Activated CD4-positive, alpha-beta memory T cell treated with anti-CD3 and anti-CD28 coated beads, Interleukin-2, amount 10 ng/mL, durations not matched to agents 7 days and 5 days (primary cell): ENCODE measurements at places on chromosomes 16 and 17. TPM values are rescaled to one million over a fixed set of nuclear protein-coding genes. Genes with fewer than 3 reads are reported as not detected.

DNA sequence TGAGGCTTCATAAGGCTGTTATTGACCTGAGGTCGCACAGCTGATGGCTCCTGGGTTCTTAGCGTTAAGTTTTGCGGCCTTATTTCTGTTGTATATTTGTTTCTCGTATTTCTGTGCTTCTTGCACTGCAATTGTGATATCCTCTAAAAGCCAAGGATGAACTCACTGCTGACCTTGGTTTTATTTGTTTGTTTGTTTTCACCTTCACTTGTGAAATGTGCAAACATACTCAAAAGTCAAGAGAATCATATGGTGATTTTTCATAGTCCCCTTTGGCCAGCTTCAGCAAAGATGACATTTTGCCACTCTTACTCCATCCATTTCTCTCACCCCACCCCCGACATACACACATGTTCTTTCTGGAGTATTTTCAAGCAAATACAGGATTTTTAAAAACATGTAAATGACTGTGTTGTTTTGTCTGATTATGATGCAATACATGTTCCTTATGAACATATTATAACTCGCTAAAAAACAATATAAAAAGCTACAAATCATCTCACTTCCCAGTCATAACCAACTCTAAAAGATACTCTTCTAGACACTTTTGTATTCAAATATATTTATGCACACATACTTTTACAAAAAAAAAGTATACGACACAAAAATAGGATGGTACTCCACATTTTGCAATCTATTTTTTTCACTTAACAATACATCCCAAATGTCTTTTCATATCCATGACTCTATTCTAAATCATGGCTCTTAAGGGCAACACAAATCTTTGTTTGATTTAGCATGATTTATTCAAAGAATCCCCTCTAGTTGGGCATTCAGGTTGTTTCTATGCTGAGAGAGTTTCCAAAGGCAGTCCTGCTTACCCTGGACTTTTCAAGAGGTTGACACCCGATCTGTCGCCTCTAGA lies 5.7 kb upstream of the ZCCHC14 start:
- DNase-seq, result no peak

GRCh38 chr16:3004319-3004718 lies 8.4 kb upstream of the CLDN9 start:
- no peak for DNase-seq

The UNC119 gene
- 46.2 TPM for total RNA-seq

The CEMP1 gene
- not detected for total RNA-seq

GRCh38 chr17:6233856-6234255 lies 163.7 kb downstream of the WSCD1 start:
- no peak for DNase-seq

DNA sequence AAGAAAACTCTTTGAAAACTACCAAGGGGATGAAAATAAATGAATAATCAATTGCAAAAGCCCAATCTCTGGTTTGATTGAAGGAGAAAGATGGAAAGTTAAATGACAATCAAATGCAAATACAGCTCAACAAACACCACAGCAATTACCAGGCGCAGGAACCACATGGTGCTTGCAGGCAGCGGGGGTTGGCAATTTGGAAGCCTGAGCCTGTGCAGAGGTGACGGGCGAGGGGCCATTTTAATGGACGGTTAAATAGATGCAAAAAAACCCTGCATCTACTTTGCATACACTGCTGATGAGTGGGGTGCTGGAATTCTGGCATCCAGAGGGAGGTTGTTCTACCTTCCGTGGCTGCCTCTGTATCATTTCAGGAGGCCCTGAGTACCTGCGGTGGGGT lies 4.8 kb upstream of the SEZ6 start:
- DNase-seq, result no peak

DNA sequence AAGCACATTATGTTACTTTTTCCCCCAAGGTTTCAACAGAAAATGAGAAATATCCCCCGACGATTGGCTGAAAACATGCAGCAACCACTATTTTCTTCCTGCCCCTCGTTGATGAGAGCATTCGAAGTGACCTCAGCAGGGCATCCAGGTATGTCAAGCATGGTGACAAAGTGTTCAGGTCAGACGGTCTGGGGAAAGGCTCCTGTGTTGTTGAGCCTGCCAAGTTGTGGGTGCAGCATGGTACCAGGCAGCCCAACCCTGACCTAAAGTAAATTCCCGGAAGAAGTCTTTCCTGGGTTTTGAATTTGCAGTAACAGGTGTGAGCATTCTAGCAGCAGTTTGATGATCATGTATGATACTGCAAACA lies 51.7 kb upstream of the SEC14L1 start:
- no peak for DNase-seq

The ANTKMT gene
- 8.4 TPM for total RNA-seq

DNA sequence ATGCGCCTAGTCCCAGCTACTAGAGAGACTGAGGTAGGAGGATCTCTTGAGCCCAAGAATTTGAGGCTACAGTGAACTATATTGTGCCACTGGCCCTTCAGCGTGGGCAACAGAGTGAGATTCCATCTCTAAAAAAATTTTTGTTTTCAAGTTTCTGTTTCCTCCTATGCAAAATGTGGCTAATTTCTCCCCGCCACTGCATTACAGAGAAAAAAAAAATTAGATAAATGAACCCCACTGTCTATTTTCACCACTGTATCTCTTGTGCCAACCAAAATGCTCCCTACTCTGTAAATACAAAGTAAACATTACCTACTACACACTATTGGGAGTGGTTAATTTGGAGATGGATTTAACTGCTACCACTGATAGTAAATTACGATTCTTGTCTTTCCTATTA lies 2.0 kb downstream of the MARF1 start:
- DNase-seq, result no peak

The KATNB1 gene
- total RNA-seq, result 33.3 TPM

GRCh38 chr17:14547556-14547955 lies 246.7 kb downstream of the HS3ST3B1 start:
- DNase-seq, result no peak

DNA sequence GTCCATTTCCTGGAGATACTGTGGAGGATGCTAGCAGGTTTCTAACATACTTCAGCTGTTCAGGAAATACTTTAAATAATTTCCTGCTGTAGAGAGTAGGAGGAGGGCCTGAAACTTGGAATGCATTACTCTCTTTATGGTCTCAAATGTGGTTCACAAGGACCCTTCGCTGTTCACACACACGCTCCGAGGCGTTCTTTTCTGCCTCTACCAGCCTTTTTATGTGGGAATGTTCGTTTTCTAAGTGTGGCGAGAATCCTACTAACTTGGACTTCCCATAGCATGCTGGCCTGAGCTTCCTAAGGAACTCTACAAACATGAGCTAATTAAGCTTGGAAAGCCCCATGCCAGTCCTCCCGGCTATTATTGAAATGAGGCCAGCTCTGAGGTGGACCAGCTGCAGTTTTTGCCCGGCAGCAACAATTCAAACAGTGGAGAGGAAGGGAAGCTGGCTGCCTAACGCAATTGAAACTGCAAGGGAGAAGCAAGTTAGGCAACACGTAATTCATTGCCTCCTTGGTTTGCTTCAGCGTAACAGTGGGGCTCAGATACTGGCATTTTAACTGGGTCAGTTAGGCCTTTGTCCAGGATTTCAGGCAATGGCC lies 18.9 kb downstream of the KPNA2 start:
- DNase-seq, result no peak

The PARD6A gene
- total RNA-seq, result 12.2 TPM

- no peak for DNase-seq
Measured at GRCh38 chr16:77033516-77033915, 157.5 kb upstream of the MON1B start.

DNA sequence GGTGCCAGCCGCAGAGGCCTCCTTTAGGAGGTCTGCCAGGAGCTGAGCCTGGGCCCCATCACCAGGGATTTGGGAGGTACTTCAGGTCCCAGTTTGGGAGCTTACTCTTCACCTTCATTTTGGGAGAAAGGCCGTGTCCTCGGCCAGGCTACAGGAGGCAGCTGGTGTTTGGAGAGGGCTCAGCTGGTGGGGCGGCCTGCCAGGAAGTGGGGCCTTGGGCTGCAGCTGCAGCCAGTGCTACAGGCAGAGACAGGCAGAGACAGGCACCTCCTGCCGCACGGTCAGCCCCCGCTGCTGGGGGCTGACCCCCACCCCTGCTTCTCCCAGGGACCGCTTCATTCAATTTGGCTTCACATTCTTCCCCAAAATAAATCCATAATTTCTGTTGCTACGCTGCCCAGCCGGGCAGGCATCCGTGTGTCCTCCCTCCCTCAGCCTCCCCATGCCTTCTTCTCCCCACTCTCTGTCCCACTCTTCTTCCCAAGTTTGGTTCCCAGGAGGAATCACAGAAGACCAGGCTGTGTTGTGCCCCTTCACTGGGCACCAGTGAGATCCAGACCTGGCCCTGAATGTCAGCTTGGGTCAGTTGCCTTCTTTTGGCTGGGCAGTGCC lies 6.1 kb downstream of the TMEM235 start:
- DNase-seq, result no peak

The CDH8 gene
- not detected for total RNA-seq

DNA sequence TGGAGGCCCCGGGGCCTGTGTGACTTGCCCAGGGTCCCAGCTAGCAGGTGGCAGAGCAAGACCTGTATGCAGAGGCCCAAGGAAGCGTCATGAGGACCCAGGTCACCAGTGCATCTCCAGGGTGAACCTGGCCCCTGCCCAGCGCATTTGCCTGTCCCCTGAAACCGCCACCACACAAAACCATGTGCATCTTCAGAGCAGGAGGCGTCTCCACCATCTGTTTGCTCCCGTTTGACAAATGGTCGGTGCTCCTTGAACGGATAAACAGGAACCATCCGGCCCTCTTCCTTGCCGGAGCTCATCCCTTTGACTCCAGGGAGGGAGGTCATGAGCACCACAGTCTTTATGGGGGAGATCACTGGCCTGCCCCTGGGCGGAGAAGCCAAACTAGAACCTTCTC lies 62.5 kb downstream of the JPH3 start:
- no peak for DNase-seq

GRCh38 chr17:67569873-67570272 lies 147.9 kb upstream of the NOL11 start:
- DNase-seq, result no peak

The KCTD19 gene
- total RNA-seq, result 0.48 TPM

DNA sequence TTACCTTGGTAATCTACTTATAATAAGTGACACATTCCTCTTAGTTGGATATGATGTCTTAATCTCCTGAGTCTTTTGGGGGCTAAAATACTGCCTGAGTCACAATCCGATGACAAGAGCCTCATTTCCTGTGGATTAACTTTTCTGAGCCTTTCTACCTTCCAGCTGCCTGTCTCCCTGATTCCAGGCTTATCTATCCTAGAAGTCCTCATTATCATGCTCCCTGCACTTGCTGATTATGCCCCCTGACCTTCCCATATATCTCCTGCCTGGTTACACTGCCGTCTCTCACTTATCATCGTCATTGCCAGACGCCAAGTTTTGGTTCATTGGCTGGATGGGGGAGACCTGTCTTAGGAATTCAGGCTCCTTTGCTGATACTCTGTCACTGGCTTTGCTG lies 727.4 kb upstream of the CA10 start:
- no peak for DNase-seq

DNA sequence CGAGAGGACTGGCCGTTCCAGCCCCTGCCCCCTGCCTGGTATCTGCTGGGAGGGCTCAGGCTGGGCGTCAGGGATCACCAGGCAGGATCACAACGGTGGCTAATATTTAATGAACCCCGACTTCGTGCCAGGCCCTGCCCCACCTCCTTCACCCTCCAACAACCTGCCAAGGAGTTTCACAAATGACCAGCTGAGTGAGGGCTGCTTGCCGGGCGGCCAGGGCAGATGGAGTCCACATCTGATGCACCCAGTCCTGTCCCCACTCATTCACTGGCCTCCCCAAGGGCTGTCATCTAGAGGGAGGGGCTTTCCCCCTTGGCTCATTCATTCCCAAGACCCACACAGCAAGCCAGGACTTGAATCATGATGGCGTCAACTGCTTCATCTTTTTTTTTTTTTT lies 17.5 kb downstream of the UBALD1 start:
- no peak for DNase-seq

GRCh38 chr17:74430706-74431567 lies 951 bp upstream of the GPRC5C start:
- DNase-seq, result no peak

- DNase-seq, result no peak
Measured at GRCh38 chr17:59487161-59487873, 78.1 kb upstream of the DHX40 start.

The GHDC gene
- total RNA-seq, result 19.1 TPM

The SDR42E1 gene
- 5.8 TPM for total RNA-seq

The CES5A gene
- total RNA-seq, result not detected

The SPNS2 gene
- total RNA-seq, result 0.15 TPM

- DNase-seq, result no peak
Measured at GRCh38 chr16:15988268-15989013, 39.0 kb downstream of the ABCC1 start.

The NPIPB13 gene
- 5.1 TPM for total RNA-seq

The MRPL58 gene
- 49.6 TPM for total RNA-seq

DNA sequence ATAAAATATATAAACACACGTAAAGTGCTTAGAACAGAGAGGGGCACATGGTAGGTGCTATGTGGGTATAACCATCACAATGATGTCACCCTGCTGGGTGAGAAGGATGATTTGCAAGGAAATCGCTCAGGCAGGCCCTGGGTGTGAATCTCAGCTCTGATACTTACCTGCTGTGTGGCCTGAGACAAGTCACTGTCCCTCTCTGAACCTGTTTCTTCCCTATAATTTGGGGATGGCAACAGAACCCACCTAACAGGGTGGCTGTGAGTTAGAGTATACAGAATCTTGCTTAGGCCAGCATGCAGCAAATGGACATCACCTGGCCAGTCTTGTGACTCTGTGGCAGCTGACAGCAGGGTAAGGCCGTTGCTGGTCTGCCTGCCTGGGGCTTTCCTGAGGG lies 36.6 kb upstream of the ALKBH5 start:
- no peak for DNase-seq

DNA sequence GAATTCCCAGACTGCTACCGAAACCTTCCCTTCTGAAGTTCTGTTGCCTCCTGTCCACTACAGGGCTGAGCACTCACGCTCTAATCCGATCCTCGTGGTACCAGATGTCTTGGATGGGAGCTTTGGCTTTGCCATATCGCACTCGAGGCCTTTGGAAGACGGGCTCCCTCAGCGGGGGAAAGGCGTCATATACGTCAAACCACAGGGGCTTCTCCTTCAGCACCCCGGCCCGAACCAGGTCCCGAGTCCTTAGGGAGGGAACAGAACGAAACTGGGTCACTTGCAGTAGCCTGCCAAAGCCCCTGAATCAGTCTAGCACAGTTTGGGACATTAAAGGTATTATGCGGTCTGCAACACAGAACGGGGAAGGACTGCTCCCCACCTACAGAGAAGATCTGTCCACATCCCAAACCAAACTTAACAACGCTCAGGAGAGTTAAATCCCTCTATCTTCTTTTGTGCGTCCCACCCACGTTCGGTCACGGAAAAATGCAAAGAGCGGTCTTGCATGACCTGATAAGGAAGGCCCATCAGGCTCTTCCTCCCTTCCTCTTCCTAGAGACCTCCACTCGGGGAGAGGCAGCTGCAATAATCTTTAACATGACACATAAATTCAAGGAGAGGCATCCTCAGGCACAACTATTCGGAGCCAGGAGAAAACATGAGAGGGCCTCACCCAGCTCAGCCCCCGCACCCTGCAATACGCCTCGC lies 526 bp downstream of the MRPS23 start:
- DNase-seq, result no peak

DNA sequence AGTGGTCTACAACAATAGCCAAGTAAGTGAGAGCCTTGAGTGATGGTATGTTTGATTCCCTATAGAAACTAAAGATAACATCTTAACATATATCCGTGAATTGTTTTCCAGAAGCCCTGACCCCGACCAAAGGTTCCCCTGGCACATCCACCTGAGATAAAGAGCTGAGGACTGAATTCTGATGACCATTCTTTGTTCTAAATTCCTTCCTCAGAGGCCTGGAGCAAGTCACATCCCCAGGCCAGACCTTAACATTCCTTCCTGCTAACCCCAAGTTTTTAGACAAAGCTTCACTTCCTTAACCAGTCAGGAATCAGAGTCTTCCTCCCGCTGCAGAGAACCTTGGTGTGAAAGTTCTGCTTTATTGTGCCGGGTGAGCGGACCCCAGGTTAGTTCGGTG lies 83.3 kb downstream of the PMP22 start:
- DNase-seq, result no peak
